H9 (cell line): ENCODE measurements at places on chromosomes 3 and 15.
A peak's percentile ranks its signal among the peaks of the same experiment; 100 is the strongest.

DNA sequence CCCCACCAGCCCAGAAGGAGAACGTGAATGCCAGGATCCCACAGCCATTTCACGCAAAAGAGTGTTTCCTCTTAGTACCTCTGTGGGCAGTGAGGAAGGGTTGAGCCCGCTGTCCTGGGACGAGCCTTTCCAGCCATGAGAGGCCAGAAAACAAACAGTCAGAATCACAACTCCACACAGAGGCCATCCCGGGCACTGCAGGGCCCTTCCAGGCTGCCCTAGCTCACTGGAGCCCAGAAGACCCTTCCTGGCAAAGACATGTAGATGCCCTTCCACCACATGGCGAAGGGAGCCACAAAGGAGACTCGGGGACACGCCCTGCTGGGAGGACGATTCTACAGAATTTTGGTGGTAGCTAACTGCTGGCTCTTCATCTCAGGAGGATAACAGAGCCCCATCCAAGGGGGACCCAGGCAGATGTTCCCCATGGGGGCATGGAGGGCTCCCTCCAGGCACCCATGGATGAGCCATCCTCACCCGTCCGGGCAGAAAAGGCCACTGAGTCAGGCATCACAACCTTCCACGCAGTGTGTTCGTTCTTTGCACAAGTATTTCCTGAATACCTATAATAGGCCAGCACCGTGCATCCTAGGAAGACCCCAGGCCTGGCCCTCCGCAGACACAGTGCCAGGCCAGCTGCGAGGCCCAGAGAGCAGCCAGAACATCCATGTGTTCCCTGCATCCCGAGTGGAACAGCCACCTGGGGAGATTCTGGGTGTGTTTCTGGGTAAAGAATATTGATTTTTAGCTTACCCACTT lies 47.2 kb downstream of the SLC12A8 start:
- H3K4me3 ChIP-seq = no peak overlapping the region
- no peak overlapping the region for H3K27ac ChIP-seq
- H3K27me3 ChIP-seq = no peaks in the 10 kb centered on the region
- DNase-seq = peak; percentile 74

DNA sequence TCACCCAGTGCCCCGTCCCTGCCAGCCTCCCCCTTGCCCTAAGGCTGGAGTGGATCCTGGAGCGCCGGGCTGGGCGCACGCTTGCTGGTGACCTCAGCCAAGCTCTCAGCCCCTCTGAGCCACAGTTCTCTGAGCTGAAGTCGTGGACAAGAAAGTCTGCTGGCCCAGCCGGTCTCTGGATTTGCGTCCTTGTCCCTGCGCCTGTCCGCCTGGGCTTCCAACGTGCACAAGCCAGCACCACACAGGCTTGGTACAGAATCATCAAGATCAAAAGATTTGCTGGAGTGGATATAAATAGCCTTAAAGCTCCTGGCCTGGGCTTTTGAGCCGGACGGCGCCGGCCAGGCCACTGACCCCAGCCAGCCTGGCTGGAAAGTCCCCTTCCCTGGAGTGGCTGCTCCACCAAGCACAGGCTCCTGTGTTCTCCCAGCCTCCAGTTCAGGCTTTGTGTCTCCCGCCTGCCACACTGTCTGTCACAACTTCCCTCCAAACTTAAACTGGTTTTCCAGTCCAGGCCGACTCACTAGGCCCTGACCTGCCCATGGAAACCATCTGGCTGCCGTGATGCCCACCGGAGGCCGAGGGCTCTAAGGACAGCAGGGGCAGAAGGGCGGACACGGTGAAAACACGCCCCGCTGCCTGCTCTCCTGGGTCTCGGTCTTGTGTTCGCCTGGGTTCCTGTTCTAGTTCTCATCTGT lies 156.2 kb downstream of the NUP210 start:
- DNase-seq = no peak
- no peaks in the 10 kb centered on the region for H3K27me3 ChIP-seq
- H3K36me3 ChIP-seq = peaks cover 3% of the 10 kb centered on the region; the same call in 2 of the 3 replicates
- H3K27ac ChIP-seq = no peak overlapping the region

- H3K4me1 ChIP-seq = peaks cover 6% of the 10 kb centered on the region; the same call in 1 of the 2 replicates
- H3K4me3 ChIP-seq = no peak overlapping the region
- H3K36me3 ChIP-seq = no peaks in the 10 kb centered on the region
- DNase-seq = no peak
These were observed 193.3 kb upstream of the TOPAZ1 start for GRCh38 chr3:44048196-44048924.

GRCh38 chr3:38960953-38961622 lies 90.7 kb downstream of the SCN11A start:
- no peak overlapping the region for H3K27ac ChIP-seq
- H3K27me3 ChIP-seq = no peaks in the 10 kb centered on the region
- no peak overlapping the region for H3K4me3 ChIP-seq
- DNase-seq = peak; percentile 76
- H3K4me1 ChIP-seq = peaks cover 2% of the 10 kb centered on the region; the same call in 1 of the 2 replicates
- no peaks in the 10 kb centered on the region for H3K36me3 ChIP-seq

DNA sequence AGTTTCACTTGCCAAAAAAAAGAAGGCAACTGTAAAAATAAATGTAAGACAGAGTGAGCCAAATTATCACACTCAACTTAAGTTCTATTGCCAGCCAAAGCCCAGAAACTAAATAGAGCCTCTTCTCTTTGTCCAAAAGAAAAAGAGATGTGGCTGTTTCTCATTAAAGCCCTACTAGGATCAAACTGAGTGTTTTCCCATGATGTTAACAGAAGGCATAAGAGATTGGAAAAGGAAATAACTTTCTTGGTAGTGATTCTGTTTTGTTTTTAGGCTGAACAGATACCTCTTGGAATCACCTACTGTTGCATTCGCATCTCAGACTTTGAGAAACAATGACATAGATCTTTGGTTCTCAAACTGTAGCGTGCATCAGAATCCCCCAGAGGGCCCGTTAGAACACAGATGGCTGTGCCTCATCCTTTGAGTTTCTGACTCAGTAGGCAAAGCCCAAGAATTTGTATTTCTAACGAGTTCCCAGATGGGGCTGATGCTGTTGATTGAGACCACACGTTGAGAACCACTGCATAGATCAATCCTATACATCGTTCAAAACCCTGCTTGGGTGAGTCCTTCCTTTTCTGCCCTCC lies 42.5 kb upstream of the SRGAP3 start:
- no peak overlapping the region for H3K4me3 ChIP-seq

- H3K27ac ChIP-seq = peak overlapping the region; percentile 42
- no peaks in the 10 kb centered on the region for H3K27me3 ChIP-seq
- no peak overlapping the region for H3K4me3 ChIP-seq
These were observed 336.7 kb upstream of the TRIM42 start for GRCh38 chr3:140341203-140341602.

GRCh38 chr3:160001148-160001760 lies 12.6 kb downstream of the IL12A start:
- no peak overlapping the region for H3K4me3 ChIP-seq
- DNase-seq = no peak
- H3K4me1 ChIP-seq = no peaks in the 10 kb centered on the region
- no peaks in the 10 kb centered on the region for H3K27me3 ChIP-seq
- no peak overlapping the region for H3K27ac ChIP-seq
